ENCODE measurements at places on chromosomes 1 and 21.

DNA sequence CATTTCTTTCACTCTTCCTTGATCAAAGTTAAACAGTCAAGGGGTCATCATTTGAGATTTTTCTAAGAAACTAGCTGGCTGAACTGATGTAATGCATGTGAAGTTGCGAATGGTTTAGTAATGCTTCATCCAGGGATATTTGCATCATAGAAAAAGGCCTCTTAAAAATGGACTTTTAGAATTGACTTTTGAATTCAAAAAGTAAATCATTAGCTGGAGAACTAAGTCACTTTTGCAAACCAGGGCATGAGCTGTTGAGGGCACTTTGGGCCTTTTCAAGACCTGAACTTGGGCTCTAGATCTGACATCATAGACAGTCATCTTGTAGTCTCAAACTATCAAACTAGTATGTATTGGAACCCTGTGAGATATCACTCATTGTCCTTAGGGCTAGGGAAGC is 85.0 kb downstream of the GRIK1 start:
- DNase-seq, result no peak

DNA sequence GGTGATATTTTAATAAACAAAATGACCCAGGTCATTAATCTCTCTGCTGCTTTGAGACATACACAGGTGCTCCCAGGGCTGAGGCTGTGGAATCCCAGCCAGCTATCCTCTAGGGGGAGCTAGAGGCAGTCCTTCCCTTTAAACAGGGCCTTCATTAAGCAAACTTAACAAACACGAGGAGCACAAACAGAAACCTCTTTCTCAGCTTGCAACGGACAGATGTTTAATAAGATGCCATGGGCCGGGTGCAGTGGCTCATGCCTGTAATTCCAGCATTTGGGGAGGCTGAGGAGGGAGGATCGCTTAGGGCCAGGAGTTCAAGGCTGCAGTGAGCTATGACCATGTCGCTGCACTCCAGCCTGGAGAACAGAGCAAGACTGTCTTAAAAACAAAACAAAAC is 106.7 kb downstream of the HIVEP3 start:
- peak; percentile 67 for DNase-seq

- DNase-seq, result no peak
These were observed 279.5 kb downstream of the DUSP10 start for GRCh38 chr1:221462345-221462744.

DNA sequence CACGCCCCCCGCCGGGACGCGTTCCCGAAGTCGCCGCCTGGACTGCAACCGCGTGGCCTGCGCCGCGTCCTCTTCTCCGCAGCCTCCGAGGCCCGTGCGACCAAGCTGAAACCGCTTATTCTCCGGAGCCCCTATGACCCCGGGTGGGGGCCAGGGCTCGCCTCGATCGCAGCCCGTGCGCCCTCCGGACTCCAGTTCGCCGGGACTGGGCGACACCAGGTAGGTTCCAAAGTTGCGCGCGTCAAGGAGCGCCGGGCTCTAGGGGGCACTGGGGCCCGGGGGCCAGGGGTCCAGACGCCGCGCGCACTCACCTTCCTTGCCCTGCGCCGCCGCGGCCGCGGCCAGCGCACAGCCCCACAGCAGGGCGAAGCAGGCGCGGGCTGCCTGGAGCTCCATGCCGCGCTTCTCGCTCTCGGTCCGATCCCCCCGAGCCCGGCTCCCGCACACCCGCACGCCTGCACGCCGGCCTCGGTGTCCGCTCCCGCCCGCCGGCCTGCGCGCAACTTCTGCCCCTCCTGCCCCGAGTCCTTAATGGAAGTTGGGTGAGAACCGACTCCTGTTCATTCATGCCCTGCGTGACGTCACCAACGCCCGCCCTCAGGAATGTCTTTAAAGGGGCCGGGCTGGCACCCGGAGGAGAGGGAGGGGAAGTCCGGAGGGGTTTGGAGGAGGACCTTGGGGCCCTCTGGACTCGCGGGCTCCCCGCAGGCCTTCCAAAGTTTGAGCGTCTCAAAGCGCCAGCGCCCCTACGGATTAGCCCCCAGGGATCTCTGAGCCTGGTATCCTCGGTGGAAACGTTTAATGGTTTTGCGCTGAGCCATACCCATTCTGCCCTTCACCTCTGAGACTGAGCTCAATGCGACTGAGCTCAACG is at the start of gene EPHA2:
EPHA2 (minus strand) TSS at position 533 of the 874 bp plus-strand sequence; CDS start at position 396, 137 bp downstream.
- DNase-seq, result no peak

DNA sequence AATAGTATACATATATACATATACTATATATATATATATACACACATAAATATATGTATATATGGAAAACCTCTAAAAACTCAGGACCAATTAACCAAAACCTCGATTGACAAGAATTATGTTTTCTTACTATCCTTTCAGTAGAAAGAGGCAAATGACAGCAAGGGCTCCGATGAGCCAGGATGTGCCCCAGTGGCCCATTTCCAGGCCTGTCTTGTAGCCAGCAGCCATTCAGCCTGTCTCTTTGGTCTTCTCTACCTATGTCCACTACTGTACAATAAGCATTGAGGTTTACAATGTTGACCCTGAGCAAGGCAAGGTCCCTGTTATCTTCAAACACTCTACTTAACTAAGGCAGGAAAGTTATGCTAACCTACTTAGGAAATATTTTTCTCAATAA is 9.8 kb downstream of the KCNA2 start:
- DNase-seq, result no peak

GRCh38 chr1:177780096-177780700 is 189.7 kb downstream of the SEC16B start:
- peak; percentile 44 for DNase-seq

DNA sequence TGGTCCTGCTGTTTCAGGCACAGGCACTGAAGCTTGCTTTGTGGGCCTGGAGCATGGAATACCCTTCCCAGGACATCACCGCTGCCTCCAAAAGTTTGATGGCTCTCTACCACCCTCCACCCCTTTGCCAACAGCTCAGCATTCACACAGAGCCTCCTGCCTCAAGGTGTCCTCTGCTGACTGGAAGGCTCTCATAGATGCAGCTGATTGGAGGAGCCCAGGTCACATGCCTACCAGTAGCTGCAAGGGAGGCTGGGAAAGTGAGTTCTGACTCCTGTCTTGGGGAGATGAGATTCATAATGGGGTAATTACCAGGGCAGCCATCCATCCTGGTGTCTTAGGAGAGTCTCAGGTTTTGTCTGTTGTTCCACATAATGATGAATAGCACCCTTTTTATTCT is 124.8 kb upstream of the GRIK3 start:
- DNase-seq, result no peak

DNA sequence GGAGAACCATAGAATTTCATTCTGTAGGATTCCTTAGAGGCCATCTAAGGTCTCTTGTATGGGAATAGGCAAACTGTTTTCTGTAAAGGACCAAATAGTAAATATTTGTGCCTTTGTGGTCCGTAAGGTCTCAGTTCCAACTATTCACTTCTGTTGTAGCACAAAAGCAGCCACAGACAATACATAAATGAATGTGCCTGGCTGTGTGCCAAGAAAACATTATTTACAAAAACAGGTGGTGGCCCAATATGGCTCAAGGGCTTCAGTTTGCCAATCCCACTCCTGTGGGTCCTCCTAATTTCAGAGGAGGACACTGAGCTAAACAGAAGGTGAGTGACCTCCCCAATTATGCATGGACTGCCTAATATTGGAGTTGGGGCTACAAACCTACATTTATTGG is 67.6 kb upstream of the EDEM3 start:
- no peak for DNase-seq

DNA sequence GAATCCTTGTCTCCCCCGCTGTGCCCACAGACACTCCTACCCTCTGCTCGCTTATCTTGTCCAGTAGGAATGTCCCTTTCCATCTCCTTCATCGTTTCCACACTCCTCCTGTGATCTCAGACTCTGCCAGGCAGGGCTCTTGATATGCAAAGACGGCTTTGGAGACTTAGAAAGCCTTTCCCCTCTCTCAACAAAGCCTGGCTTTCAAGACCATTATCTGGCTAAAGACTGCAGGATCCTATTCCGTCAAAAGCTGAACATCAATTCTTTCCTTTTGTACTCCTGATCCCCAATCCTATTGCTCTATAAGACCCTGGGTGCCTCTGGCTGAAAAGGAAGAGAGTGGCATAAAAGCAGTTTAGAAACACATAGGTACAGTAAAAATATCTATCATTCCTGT is 63.9 kb downstream of the SDC3 start:
- DNase-seq, result no peak

- DNase-seq, result peak; percentile 53
These were observed 77.6 kb downstream of the XCL2 start for GRCh38 chr1:168466092-168466713.

All from NCI-H1436 (cell line).